Heart left ventricle (tissue), 16 donors: ENCODE measurements at places on chromosomes 4 and X. TPM values are rescaled to one million over a fixed set of nuclear protein-coding genes. Genes with fewer than 3 reads are reported as not detected.

DNA sequence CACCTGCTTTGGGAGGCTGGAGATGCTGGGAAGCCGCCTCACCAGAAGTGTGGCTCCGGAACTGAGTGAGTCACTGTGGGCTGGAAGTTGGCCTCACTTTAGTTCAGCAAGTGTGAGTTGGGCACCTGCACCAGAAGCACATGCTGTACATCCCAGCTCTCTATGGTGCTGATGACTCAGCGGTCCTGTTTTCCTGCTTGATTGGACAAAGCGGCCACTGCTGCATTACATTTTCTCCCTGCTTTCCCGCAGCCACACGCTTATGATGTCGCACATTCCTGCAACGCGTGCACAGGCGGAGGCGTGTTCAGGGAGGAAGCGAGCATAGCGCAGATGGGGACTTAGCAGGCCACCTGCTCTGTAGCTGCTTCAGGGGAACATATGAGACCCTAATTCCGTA lies 26.7 kb upstream of the CLDN34 start:
- H3K36me3 ChIP-seq: no peaks in the 10 kb centered on the region
- no peaks in the 10 kb centered on the region for H3K27me3 ChIP-seq
- H3K4me1 ChIP-seq: no peaks in the 10 kb centered on the region
- no peak overlapping the region for H3K27ac ChIP-seq
- H3K4me3 ChIP-seq: no peak overlapping the region

GRCh38 chr4:182881914-182882313 lies 35.3 kb downstream of the DCTD start:
- H3K36me3 ChIP-seq: peaks cover 33% of the 10 kb centered on the region
- H3K4me1 ChIP-seq: no peaks in the 10 kb centered on the region
- no peak overlapping the region for H3K27ac ChIP-seq
- no peak overlapping the region for H3K4me3 ChIP-seq
- H3K27me3 ChIP-seq: no peaks in the 10 kb centered on the region

DNA sequence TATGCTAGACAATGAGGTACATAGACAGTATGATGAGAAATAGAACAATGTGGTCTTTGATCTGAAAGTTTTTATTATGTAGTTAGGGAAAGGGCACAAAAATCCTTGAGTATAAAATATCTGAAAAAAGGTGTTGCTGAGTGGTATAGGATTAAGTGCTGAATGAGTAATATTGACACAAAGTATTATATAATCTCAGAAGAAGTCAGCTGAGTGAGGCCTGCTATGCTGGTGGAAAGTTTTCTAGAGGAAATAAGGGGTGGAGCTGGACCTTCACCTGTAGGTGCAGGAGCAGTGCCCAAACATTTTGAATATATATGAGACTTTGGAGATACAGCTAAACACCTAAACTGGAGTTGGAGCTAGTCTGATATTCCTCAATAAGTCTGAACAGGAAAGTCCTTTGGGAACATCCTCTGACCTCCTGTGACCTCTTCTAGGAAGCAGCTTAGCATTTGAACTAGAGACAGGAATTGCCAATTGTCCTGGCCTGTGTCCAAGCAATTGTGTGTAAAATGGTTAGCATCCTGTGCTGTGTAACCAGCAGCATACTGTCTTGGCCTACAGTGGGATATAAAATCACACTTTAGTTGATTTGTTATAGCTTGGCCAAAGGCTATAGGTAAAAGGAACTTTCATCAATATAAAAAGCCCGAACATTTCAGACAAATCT lies 285.3 kb downstream of the ANKRD50 start:
- H3K27ac ChIP-seq: no peak overlapping the region
- peak; percentile 76 for DNase-seq
- H3K27me3 ChIP-seq: no peaks in the 10 kb centered on the region

- H3K4me3 ChIP-seq: peak overlapping the region; percentile 70
- peaks cover 6% of the 10 kb centered on the region for H3K4me1 ChIP-seq
- no peaks in the 10 kb centered on the region for H3K27me3 ChIP-seq
- H3K36me3 ChIP-seq: no peaks in the 10 kb centered on the region
- peak overlapping the region; percentile 91 for H3K27ac ChIP-seq
- peak; percentile 34 for DNase-seq
These were observed 638 bp downstream of the BLTP1 start for GRCh38 chr4:122152711-122153226.

- H3K4me1 ChIP-seq: peaks cover 5% of the 10 kb centered on the region
- no peaks in the 10 kb centered on the region for H3K27me3 ChIP-seq
- no peak overlapping the region for H3K27ac ChIP-seq
- no peak overlapping the region for H3K4me3 ChIP-seq
- peak; percentile 61 for DNase-seq
These were observed 5.5 kb upstream of the HAUS3 start for GRCh38 chr4:2247128-2248043.

DNA sequence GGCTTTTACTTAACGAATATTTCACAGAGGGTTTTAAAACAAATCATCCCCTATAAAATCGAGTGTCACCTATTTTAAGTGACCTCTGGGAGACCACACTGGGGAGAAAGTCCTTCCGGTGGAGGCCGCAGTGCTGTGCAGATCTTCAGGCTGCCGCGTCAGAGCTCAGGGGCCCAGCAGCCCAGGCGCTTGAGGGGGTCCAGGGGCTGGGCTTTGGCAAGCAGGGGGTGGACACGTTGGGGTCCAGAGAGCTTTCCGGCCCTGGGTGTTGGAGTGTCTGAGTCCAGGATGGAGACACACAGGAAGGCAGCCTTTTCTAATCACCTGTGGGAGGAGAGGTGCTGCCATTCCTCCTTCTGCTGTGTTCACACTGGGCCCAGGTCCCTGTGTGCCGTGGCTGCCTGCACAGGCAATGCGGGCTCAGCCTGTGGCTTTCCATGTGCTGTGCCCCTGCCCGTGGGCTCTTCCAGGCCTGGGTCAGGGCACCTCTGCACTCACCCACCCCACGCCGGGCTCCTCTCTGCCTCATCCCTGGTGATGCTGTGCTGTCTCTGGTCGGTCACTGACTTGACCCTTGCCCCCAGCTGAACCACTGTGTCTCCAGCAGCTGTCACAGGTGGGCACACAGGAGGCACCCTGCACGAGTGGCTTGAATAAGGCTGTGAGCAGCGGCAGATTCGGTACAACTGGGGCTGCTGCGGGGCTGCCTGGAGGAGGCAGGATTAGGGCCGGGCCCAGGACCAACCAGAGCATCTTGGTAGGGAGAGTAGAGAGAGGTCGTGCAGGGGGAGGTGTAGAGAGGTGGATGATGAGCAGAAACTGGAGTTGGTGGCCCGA lies 10.0 kb downstream of the HTRA3 start:
- no peaks in the 10 kb centered on the region for H3K36me3 ChIP-seq
- H3K27ac ChIP-seq: no peak overlapping the region
- DNase-seq: peak; percentile 60
- no peak overlapping the region for H3K4me3 ChIP-seq

DNA sequence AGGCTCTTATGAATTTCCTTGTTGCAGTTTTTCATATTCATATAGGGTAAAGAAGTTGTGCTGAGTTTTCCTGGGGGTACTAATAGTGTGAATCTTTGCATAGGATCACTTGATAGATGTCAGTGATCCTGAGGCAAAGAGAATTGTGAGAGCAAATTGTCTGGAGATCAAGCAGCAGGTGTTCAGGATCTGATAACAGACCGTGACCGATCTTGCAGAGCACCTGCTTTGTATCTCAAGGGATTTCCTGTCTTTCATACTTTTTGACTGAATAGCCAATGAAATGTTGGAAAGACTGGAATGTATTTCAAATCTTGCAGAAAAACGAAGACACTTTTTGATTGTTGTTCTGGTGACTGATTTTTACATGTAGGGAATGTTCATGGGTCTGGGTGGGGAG lies 914.5 kb downstream of the STIM2 start:
- H3K4me1 ChIP-seq: no peaks in the 10 kb centered on the region
- no peak overlapping the region for H3K27ac ChIP-seq
- no peak for DNase-seq
- H3K27me3 ChIP-seq: no peaks in the 10 kb centered on the region
- H3K36me3 ChIP-seq: no peaks in the 10 kb centered on the region
- no peak overlapping the region for H3K4me3 ChIP-seq

DNA sequence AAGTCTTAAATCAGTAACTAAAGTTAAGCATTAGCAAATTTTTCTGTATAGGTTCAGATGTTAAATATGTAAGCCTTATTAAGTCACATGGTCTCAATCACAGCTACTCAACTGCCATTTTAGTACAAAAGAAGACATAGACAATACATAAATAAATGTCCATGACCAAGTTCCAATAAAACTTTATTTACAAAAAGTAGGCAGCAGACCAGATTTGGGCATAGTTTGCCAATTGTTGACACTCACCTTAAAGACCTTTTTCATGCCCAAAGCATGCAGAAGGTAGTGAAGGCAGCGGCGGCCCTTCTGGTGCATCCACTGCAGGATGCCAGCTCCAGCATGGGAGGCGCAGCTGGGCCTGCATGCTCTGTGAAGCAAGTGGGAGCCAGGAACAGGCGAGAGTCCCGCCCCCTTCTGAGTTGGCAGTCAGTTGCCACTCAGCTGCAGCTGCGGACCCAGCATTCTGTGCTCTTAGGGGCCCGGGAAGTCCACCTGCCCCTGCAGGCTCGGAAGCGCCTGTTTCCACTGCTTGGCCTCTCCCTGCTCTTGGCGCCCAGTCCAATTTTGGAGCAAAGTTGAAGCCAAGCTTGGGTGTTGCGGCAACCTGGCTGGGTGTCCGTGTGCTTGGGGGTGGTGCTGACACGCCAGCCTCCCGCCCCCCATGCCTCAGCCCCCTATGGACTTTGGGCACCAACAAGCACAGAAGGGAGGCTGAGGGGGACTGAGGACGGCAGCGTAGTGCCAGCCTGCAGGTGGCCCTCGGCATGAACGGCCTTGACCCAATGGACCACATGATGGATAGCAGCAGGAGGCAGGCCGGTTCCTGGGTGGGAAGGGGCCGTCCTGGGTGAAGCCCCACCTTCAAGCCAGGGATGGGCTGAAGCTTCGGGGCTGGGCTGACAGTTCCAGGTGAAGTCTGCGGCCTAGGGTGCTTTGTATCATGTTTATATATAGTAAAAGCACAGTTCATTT lies 42.4 kb upstream of the PABPC4L start:
- H3K4me1 ChIP-seq: no peaks in the 10 kb centered on the region
- no peak overlapping the region for H3K4me3 ChIP-seq
- no peaks in the 10 kb centered on the region for H3K36me3 ChIP-seq
- H3K27ac ChIP-seq: no peak overlapping the region
- H3K27me3 ChIP-seq: no peaks in the 10 kb centered on the region
- DNase-seq: no peak

GRCh38 chrX:12843668-12844279 lies 23.1 kb upstream of the TLR7 start:
- no peak for DNase-seq
- no peak overlapping the region for H3K4me3 ChIP-seq
- H3K27me3 ChIP-seq: peaks cover 5% of the 10 kb centered on the region
- H3K4me1 ChIP-seq: no peaks in the 10 kb centered on the region
- H3K36me3 ChIP-seq: no peaks in the 10 kb centered on the region
- H3K27ac ChIP-seq: no peak overlapping the region

SMR3B gene
- not detected for total RNA-seq

FOXR2 gene
- total RNA-seq: not detected

- H3K4me3 ChIP-seq: peak overlapping the region; percentile 100
- H3K4me1 ChIP-seq: peaks cover 16% of the 10 kb centered on the region
- peaks cover 9% of the 10 kb centered on the region for H3K36me3 ChIP-seq
- peak; percentile 32 for DNase-seq
- no peaks in the 10 kb centered on the region for H3K27me3 ChIP-seq
These were observed 968 bp upstream of the NELFA start for GRCh38 chr4:2009651-2010233.

- H3K4me1 ChIP-seq: no peaks in the 10 kb centered on the region
- H3K4me3 ChIP-seq: no peak overlapping the region
These were observed 15.5 kb downstream of the AFAP1 start for GRCh38 chr4:7924163-7924562.

PCDH18 gene
- total RNA-seq: 7.9 TPM
